ENCODE measurements at places on chromosomes 2 and 18.

DNA sequence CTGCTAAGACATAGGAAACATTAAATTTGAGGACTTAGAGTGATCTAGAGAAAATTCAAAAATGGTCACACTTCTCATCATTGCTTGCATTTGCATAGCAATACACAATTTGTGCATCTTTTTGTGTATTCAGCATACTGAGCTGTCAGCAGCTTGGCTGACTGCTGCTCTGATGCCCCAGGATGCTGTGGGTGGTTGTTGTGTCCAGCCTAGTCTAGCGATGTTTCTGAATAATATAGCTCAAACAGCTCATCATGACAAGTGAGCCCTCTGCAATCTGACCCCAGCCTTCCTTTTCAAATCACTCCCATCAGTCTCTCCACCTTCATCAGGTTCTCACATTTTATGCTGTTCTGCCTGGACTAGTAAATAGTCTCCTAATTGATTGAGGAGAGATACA lies 483.7 kb upstream of the SPHKAP start:
- no peak for DNase-seq

DNA sequence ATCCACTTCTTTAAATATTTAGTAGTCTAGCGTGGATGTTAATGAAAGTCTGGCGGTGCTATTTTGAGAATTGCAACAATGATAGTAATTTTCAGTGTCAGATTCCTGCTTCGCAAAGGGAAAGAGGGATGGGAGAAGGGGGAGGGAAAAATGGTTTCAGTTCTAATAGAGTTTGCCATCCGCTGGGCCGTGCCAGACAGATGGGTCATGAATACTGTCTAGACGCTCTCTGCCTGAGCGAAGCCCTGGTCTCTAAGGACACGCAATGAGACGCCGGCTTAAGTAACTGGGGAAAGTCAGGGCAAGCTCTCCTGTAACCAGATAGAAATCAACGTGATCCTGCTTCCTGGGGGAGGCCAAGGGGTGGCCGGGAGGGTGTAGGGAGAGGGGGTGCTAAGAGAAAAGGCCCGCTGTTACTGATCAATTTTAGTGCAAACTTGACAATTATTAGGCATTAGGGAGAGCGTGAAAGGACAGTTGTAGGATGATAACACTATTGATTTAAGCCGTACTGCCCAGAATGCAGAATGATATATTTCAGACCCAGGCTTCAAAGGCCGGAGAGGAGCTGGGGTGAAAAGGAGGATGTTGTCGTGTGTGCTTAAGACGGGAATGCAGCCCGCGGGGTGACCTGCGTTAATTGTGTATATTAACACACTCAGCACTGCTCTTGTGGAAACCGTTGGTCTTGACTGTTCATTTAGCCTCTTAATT lies 229.2 kb downstream of the LDLRAD4 start:
- no peak for DNase-seq

DNA sequence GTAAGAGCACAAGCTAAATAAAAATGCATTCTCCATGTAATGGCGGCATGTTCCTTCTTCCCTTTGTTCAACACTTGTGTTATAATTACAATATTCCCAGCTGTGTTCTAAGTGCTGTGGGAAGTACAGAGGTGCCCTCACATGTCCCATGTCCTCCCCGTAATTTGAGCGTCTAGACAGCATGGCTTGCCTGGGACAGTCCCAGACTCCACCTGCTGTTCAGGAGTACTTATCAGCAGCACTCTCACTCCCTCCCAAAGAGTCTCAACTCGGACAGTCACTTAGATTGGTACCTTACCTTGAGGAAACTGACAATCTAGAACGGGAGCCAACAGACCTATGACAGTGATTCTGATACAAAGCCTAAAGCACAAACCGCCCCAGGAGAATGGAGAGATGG lies 370.5 kb downstream of the EIPR1 start:
- no peak for DNase-seq

GRCh38 chr18:56565046-56565445 lies 73.3 kb downstream of the TXNL1 start:
- DNase-seq = no peak

DNA sequence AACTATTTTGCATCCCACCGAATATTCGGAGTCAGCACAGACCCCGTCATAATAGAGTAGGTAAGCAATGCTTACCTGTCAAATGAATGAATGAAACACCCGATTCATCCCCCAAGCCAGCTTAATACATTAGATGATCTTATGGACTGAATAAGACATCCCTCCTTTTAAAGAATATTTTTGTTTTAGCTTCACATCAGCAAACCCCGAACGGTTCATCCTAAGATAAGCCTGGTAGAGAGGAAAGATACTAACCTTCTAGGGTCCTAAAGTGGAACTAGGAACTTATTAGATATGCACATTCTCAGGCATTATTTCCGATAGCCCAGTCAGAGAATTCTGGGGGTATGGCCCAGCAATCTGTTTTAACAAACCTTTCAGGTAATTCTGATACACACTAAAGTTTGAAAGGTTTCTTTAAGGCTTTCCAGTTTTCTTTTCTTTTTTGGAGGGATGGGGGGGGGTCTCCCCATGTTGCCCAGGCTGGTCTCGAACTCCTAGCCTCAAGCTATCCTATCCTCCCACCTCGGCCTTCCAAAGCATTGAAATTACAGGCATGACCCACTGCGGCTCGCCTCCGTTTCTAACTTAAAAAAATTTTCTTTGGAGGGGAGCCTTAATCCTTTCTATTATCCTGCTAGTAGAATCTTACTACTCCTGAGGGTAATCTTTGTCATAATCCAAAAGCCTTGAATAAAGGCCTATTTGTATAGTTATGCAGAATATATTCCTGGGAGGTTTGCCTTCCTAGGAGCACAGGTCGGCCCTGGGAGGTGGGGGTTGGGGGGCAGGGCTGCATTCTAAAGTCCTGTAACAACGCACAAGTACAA lies 1.0 kb upstream of the ACTR3 start:
- DNase-seq = no peak

- DNase-seq = no peak
Observed at GRCh38 chr2:188338463-188338862, 46.8 kb downstream of the GULP1 start.

DNA sequence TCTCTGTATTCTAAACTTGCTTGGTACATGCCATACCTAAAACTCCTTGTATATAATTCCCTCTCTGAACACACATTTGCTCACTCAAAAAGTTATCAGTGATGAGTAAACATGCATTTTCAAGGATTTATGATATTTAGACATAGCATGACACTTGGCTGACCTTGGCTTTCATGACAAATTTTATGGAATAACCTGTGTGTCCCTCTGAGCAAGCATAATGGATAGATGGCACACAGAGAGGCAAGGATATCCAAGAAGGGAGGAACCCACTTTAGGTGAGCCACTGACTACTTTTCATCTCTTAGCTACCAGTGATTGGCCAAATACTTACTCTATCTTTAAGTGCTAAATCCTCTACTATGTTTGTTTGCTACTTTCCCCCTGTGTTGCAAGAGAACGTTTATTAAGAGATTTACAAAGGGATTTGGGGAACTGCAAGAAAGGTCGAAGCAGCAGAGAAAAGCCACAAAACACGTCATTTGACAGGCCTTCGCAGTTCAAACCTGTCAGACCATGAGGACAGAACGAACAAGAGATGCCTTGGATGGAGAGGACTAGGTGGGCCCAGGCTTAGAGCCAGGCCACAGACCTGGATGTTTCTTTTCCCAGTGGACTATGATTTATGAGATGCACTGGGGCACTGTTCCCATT lies 379.9 kb downstream of the NBAS start:
- DNase-seq = no peak

- DNase-seq = no peak
Observed at GRCh38 chr2:58562276-58562675, 321.2 kb upstream of the FANCL start.

DNA sequence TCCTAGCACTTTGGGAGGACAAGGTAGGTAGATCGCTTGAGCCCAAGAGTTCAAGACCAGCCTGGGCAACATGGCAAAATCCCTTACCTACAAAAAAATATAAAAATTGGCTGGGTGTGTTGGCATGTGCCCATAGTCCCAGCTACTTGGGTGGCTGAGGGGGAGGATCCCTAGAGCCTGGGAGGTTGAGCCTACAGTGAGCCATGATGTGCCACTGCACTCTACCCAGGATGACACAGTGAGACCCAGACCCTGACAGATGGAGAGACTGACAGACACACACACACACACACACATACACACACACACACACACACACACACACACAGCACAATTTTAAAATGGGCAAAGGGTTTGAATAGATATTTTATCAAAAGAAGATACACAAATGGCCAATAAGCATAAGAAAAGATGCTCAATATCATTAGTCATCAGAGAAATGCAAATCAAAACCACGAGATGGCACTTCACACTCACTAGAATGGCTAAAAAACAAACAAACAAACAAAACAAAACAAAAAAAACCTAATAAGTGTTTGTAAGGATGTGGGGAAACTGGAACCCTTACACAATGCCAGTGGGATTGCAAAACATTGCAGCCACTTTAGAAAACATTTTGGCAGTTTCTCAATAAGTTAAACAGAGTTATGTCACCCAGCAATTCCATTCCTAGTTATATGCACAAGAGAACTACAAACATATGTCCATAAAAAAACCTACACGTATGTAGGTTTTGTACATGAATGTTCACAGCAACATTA lies 42.3 kb downstream of the BAZ2B start:
- DNase-seq = no peak

GRCh38 chr2:37527361-37527760 lies 144.1 kb downstream of the CDC42EP3 start:
- DNase-seq = no peak

DNA sequence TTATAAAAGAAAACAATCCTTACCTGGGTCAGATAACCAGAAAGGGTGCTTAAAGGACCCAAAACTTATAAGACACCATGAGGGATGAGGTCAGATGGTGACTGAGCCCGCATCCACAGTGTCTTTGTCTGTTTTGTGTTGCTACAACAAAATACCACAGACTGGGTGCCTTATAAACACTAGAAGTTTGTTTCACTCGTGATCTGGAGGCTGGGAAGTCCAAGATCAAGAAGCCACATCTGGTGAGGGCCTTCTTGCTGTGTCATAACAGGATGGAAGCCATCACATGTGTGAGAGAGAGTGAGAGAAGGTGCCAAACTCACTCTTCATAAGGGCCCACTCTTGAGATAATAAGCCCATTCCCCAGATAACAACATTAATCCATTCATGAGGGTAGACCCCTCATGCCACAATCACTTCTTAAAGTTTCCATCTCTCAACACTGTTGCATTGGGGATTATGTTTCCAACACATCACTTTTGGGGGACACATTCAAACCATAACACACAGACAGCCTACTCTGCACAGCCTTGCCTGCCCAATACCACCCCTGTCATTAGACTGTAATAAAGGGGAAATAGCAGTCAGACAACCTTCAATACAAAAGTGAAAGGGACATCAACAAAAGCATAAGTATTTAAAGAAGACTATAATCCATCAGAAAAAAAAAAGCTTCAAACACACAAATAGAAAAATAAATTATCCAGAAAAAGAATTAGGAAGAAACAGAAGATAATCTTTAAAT lies 249.8 kb downstream of the ANAPC1 start:
- no peak for DNase-seq

- no peak for DNase-seq
Observed at GRCh38 chr2:162635706-162636105, 202.9 kb downstream of the KCNH7 start.

DNA sequence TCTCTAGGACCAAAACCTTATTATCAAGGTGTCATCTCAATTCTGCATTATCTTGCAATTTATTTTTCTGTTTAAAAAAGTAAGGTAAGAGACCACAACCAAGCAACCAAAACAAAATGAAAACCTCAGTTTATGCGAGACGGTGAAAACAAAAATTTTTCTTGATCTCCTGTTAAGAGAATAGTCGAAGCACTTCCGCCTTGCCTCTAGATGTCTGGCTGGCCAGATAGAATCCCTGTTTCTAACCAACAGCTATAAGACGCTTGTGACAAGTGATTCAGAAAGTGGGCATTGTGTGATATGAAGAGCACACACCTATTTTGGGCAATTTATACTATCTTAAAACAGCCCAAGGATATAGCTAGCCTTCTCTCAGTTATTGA lies 51.2 kb downstream of the MGAT5 start:
- DNase-seq = no peak

GRCh38 chr18:77524909-77525308 lies 275.3 kb downstream of the GALR1 start:
- no peak for DNase-seq

DNA sequence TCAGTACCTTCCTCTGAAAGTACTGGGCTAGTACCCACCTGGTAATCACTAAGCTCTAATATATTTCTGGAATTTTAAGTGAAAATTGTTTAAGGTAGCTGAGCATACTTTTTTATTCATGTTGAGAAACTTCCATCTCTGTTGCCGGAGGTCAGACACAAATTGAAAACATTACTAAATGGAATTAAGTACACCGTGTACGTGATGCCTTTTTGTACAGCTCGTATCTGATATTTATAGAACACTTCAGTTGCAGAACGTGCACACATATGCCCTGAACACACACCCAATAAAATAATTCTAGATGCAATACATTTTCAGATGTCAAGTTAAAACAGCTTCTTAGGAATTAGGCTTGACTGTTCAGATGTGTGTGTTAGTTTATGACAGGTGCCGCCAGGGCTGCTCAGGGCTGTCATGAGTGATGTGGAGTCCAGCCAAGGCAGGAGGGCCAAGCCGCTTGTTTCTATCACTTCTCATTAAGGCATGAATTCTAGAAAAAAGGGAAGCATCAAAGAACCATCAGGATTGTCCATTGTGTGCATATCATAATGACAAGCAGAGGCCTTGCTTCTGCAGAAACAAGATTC lies 80.9 kb upstream of the FOSL2 start:
- DNase-seq = no peak

- DNase-seq = no peak
Observed at GRCh38 chr18:11857177-11857887, 6.1 kb downstream of the CHMP1B start.

GRCh38 chr2:151217343-151217742 lies 44.3 kb downstream of the RBM43 start:
- DNase-seq = no peak

DNA sequence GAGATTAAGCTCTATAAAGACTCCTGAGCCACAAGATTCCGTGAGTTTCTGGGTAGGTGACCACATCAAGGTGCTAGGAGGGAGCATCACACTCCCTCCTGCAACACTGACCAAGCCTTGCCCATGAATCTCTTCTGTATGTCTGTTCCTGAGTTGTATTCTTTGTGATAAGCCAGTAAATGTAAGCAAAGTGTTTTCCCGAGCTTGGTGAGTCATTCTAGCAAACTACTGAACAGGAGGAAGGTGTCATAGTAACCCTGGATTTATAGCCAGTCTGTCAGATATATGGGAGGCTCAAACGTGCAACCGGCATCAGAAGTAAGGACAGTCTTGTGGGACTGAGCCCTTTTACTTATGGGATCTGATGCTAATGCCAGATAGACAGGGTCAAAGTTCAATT lies 346.1 kb upstream of the KYNU start:
- no peak for DNase-seq

DNA sequence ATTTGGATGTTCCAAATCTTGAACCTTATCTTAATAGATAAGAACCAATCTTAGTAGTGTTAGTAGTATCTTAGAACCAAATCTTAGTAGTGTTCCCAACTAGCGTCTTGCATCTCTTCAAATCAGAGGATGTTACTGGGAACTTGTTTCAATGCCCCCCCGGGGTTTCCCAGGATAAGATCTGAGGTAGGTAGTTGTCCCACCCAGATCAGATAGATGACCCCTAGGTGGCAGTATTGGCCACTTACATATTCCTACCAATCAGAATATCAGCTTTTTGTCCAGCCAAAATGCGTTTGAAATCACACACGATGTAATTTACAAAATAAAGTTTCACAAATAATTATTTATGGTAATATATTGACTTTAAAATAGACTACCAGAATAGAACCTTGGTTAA lies 314.8 kb downstream of the MBD2 start:
- DNase-seq = no peak

GRCh38 chr2:47631792-47632398 lies 151.1 kb upstream of the MSH6 start:
- DNase-seq = no peak
